ENCODE measurements at places on chromosomes 6 and 20.

DNA sequence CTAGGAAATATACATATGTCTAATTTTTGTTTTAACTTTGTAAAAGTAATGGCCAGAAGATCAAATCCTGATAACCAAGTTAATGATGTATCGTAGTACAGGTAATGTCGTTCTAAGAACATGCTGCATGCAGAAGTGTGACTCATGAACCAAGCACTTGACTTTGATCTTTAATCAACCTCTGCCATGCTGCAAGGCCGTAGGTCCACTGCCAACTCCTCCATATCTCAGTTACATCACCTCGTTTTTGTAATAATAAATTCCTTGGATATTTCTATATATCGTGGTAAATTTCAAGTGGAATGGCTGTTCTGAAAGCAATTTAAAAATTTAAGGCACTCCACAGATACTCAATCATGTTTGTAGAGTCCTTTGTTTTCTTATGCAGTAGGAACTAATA, 771.7 kb downstream of the EPHA7 start:
- no peak for DNase-seq

DNA sequence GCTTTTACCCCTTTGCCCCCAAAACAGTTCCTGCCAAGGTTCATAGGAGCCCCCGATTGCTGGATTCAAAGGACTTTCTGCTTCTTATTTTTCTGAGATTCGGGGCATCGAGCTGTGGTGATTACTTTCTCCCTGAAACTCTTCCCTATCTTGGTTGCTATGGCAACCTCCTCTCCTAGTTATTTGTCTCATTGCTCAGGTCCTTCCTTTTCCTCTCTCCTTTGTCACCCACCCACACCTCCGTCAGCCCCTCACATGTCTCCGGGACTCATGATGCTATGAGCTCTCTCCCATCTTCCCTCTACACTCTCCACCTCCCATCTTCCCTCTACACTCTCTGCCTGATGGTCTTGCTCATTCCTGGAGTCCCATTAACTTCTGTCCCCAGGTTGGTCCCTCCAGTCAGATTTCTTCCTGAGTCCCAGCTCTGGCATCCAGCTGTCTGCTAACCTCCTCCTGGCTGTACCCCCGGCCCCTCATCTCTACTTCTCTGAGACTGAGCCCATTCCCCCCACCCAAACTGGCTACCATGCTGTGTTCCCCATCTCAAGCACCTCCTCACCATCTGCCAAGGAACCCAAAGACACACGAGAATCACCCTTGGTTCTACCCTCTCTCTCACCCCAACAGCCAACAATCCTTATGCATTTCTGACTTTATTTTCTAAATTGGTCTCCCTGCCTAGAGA, 30.2 kb upstream of the NNAT start:
- no peak for DNase-seq

GRCh38 chr6:89679215-89680120, 40.9 kb upstream of the LYRM2 start:
- no peak for DNase-seq

- no peak for DNase-seq
Observed at GRCh38 chr20:1037039-1037438, 34.9 kb upstream of the RSPO4 start.

GRCh38 chr6:19571176-19571575, 266.0 kb upstream of the ID4 start:
- DNase-seq, result no peak

DNA sequence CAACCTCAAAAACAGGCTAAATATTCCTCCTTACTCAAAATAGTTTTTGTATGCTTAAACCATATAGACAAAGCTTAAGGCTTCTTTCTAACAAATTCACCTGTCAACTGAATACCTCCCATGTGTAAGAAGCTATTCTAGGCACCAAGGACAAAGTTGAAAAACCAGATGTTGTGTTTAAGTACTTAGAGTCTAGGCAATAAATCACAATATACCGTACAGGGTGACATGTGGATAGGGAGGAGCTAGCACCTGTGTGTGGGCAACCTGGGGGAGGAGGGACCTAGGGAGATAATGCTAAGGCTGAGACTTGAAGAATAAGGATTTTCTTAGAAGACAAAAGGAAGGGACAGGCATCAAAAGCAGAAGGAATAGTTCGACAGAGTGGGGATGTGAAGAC, 123.5 kb downstream of the LMBRD1 start:
- DNase-seq, result no peak

DNA sequence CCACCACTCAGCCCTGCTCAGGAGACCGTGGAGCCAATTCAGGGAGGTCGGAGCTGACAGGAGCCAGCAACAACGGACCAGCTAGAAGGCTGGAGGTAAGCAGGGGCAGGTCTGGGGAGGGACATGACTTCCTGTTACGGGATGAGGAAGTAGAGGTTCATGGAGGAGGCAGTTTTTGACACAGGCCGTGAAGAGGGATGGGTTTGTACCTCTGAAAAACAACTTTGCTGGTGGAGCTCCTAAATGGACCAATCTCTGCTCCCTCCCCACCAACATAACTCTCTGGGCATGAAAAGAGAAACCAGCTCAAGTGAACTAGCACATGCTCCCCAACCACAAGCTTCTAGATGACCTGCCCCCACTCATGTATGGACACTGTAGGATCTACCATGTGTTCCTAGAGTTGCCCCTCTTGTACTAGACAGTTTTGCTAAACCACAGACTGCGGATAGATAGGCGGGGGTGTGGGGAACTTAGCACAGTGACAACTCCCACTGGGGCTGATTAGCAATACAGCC, 31.4 kb downstream of the RALGAPA2 start:
- DNase-seq, result no peak

- DNase-seq, result no peak
Observed at GRCh38 chr6:144768551-144769075, 483.5 kb downstream of the UTRN start.

GRCh38 chr6:101776919-101777350, 383.4 kb downstream of the GRIK2 start:
- DNase-seq, result no peak

- no peak for DNase-seq
Observed at GRCh38 chr20:32344835-32345506, 13.2 kb upstream of the ASXL1 start.

- peak; percentile 33 for DNase-seq
Observed at GRCh38 chr6:125749173-125749864, at the start of gene HEY2. Gene HEY2, plus strand, starts transcription at chr6:125749632. Its CDS starts 145 bp downstream, at chr6:125749777.

DNA sequence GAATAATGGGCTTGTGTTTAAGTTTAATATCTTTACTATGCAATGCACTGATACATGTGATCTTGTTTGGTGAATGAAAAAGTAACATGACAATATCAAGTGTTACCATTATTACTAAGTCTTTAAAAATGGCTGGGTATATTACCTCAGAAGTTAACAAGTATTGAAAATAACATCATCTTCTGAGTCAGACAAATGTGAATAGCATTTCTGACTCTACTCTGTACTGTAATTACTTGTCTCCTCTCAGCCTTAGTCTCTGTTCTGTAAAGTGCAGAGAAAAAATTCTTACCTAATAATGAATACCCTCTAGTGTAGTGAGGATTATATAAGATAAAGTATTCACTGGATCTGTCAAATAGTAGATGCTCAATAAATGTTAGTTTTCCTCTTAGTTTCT, 47.0 kb upstream of the GCLC start:
- no peak for DNase-seq

DNA sequence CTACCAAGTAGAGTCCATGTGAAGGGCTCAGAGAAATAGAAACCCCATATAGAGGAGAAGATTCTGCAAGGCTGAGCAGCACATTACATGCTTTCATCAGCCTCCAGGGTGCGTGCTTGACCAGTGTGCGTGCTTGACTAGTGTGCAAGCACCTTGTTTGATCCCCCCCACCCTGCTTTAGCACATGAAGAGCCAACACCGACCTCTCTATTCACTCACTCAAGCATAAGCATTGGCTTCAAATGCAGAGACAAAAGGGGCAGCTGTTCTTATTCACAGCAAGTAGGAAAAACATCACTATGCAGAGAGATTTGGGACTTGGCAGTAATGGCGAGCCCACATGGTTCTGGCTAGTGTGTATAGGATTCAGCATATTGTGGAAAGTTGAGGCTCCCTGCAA, 278.7 kb upstream of the RNF217 start:
- no peak for DNase-seq

GRCh38 chr6:30311671-30312070, 15.1 kb upstream of the TRIM39 start:
- DNase-seq, result no peak

DNA sequence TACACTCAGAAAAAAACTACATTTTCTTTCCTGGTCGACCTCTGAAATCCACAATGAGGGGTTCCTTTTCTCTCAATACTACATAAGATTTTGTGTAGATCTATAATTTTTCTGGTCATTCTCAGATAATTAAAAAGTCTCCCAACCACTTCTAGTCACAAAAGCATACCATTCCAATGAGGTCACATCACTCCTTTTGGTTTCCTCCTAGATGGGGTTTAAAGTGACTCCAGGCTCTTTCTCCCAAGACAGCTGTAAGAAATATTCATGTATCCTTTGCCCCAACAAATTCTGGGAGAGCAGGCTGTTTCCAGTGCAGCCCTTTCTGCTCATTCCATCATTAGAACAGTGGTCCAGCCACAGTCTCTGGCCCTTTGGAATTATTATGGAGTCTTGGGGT, 43.1 kb upstream of the BEND6 start:
- DNase-seq, result no peak

DNA sequence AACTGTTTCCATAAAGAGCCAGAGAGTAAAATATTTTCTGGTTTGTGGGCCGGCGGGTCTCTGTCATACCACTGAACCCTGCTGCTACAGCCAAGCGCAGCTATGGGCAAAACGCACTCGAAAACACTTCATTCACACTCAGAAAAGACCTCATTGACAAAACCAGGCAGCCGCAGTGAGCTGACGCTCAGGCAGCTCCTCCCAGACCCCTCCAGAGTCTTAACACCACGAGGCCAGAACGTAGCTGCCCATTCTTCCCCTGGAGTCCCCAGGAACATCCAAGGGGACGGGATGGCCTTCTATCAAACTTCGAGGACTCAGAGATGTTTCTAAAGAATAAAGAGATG, 35.6 kb upstream of the ZBP1 start:
- DNase-seq, result no peak

GRCh38 chr6:146408583-146408982, 135.1 kb upstream of the RAB32 start:
- DNase-seq, result no peak

- peak; percentile 65 for DNase-seq
Observed at GRCh38 chr6:90103056-90103800, 193.4 kb downstream of the BACH2 start.

- no peak for DNase-seq
Observed at GRCh38 chr6:157513619-157514485, 132.9 kb downstream of the ZDHHC14 start.

DNA sequence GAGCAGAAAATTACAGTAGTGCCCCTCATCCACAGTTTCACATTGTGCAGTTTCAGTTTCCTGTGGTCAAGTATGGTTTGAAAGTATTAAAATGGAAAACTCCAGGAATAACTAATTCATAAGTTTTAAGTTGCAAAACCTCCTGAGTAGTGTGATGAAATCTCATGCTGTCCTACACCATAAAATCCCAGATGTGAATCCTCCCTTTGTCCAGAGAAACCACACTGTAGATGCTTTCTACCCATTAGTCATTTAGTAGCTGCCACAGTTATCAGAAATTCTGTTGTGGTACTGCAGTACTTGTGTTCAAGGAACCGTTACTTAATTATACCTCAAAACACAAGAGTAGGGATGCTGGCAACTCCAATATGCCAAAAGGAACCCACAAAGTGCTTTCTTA, 74.7 kb downstream of the PTCHD4 start:
- DNase-seq, result no peak

DNA sequence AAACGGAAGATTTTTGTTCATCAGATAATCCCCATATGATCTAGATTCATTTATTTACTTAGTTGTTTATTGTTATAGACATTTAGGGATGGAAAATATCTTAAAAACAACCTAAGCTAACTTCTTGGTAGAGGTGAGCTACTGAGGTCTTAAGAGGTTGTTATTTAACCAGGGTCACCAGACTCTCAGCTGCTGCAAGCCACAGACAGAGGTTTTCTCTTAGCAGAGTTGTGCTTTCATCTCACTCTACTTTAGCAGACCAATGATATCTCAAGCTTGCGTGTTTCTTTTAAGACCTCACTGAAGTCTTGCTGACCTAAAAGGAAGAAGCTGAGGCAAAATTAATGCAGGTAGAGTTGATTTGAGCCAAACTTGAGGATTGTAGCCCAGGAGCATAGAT, 43.6 kb downstream of the NCOA7 start:
- DNase-seq, result peak; percentile 36

DNA sequence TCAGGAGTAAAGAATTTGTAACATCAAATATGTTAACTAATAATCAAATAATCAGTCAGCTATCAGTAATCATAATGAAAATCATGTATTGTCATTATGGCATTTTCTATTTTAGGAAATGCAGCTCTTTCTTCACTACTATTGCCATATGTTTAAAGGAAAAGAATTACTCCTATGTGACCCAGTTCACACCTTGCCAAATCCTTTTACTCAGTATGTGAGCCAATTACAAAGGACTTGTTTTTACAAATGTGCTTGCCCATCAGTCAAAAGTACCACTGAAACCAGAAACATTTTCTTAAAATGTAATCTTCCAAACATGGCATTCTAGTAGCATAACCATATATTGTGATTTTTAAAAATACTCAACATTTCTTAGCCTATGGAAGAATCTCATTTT, 63.6 kb downstream of the NCOA7 start:
- no peak for DNase-seq

GRCh38 chr20:19003366-19004336, 190.1 kb downstream of the SCP2D1 start:
- DNase-seq, result no peak

DNA sequence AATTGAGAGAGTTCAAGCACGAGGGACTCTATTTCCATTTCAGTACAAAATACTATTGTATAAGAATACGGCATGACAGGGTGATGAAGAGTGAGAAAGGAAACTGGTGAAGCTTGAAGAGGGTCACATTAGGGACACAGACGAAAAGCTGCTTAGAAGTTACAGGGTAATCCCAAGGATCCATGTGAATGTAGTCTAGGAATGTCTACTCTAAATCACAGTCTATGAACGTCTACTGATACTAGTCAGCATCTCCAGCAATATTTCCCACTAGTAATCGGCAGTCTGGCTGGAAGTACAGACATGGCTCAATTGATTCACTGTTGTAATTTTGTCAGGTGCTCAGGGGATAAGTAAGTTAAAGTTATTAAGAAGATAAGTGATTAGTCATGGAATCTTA, 156.4 kb downstream of the ASCC3 start:
- DNase-seq, result no peak

GRCh38 chr20:25355011-25355595, 35.5 kb downstream of the ABHD12 start:
- no peak for DNase-seq

GRCh38 chr6:130843575-130844320, 16.5 kb downstream of the SMLR1 start:
- peak; percentile 9 for DNase-seq

GRCh38 chr6:139429580-139430145, 55.2 kb upstream of the CITED2 start:
- DNase-seq, result no peak
